ENCODE measurements at places on chromosomes 13 and 19.
A peak's percentile ranks its signal among the peaks of the same experiment; 100 is the strongest.

- DNase-seq, result no peak
These were observed 160.8 kb upstream of the SERP2 start for GRCh38 chr13:44212633-44213396.

- no peak for DNase-seq
These were observed 15.1 kb downstream of the ILF3 start for GRCh38 chr19:10669246-10669645.

DNA sequence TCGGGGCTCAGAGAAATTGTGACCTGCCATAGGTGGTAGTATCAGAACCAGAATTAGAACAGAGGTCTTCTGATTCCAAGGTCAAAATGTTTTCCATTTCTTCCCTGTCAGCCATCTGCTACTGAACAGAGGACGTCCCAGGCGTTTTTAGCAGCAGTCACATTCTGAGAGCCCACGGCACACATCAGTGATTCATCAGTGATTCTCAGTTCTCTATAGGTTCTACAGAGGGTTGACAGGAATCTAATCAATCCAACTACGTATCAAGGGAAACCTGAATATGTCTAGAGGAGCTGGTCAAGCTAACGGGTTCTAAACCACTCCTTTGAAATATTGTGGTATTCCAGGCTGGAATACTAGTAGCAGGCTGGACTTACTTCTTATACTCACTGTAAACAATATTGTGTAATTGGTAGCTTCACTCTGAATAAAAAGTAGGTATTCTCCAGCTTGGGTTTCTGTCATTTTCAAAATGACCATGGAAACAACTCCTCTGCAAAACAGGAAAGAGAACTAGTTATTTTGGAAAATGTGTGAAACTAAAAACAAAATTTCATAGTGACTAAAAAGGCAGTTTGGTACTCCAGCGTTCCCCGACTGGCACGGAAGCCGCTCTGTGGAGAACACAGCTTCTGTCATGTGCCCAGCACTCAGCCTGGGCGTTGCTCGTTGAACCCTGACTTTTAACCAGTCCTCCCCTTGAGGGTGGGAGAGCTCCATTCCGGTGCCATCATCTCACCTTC lies 43.2 kb downstream of the FLT3 start:
- no peak for DNase-seq

- no peak for DNase-seq
These were observed 3.0 kb upstream of the KLK10 start for GRCh38 chr19:51022526-51022925.

GRCh38 chr19:42465827-42466280 lies 23.1 kb upstream of the CXCL17 start:
- DNase-seq, result no peak

DNA sequence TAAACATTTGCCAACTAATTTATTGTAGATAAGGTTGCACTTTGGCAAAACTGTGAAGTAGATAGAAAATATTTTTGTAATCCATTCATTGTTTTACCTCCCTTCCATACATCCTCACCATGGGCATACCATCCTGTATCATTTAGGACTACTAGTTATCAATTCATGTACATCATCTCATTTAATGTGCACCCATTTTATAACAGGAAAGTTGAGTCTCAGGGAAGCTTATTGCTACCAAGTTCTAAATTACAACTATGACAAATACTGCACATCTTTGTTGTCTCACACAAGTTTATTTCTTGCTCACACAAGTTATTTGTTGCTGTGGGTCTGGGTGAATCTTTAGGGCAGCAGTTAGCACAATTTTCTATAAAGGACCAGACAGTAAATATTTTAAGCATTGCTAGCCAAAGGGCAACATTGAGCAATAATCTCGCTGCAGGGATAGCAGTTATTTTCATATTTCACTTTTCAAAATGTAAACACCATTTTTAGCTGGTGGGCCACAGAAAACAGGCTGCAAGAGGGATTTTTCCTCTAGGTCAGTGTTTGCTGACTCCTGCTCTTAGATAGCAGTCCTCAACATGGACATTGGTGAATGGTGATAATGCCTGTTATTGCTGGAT lies 276.5 kb downstream of the GPC6 start:
- DNase-seq, result no peak

DNA sequence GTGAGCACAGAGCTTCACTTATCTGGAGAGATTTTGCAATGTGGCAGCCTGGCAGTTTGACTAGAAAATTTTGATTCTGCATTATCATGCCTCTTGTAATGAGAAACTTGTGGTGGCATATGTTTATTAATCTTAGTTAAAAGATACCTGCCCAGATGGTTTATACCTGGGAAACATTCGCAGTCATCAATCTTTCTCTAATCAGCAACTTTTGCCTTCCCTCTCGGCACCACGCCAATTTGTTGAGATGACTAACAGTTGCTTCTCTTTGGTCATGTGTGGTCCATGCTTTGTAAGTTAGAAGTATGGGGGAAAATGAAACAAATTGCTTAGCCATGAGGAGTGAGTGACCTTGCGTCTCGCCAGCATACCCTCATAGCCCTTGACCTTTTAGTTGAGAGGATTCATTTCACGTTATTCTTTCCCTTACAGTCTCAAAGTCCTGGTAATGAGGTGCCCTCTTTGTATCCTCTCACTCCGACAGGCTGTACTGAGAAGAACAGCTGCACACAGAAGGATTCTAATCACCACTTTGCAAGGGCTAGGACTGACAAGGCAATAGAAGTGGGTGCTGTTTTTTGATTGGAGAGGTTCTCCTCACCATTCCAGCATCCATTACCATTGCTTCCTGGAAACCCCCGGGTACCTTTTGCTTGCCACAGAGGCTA lies 201.4 kb downstream of the OXGR1 start:
- DNase-seq, result no peak

- DNase-seq, result no peak
These were observed 41.0 kb upstream of the GRTP1 start for GRCh38 chr13:113404723-113405471.

GRCh38 chr13:31790992-31791391 lies 51.7 kb downstream of the RXFP2 start:
- no peak for DNase-seq

DNA sequence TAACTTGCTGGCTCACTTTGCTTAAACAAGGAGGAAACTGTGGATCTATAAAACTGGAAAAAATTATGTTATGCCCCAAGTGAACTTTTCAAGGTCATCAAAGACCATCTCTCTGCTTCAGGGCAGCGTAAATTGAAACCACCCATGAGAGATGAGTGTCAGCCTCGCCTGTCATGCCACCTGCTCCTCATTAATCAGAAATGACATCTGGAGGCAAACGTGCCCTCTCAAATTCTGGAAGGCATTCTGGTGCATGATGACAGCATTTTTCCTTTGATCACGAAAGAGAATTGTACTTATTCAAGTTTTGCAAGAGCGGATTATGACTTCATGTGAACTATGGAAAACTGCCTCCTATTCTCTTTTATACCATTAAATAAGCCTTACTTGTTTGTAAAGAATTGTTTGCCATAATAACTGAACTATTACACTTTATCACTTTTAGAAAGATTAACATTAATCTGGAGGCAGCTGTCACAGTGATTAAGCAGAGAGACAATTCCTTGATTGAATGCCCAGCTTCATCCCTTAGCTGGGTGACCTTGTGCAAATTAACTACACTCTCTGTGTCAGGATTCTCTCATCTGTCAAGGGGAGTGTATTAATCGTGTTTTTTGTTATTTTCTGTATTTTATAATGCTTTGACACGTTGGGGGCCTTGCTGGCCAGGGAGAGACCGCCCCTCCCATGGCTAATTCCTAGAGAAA lies 17.0 kb upstream of the SACS start:
- DNase-seq, result no peak

- no peak for DNase-seq
These were observed at the start of gene CRLF1 for GRCh38 chr19:18606281-18607225. Gene CRLF1 (minus strand): TSS chr19:18606799. CDS start chr19:18606656, 143 bp downstream.

DNA sequence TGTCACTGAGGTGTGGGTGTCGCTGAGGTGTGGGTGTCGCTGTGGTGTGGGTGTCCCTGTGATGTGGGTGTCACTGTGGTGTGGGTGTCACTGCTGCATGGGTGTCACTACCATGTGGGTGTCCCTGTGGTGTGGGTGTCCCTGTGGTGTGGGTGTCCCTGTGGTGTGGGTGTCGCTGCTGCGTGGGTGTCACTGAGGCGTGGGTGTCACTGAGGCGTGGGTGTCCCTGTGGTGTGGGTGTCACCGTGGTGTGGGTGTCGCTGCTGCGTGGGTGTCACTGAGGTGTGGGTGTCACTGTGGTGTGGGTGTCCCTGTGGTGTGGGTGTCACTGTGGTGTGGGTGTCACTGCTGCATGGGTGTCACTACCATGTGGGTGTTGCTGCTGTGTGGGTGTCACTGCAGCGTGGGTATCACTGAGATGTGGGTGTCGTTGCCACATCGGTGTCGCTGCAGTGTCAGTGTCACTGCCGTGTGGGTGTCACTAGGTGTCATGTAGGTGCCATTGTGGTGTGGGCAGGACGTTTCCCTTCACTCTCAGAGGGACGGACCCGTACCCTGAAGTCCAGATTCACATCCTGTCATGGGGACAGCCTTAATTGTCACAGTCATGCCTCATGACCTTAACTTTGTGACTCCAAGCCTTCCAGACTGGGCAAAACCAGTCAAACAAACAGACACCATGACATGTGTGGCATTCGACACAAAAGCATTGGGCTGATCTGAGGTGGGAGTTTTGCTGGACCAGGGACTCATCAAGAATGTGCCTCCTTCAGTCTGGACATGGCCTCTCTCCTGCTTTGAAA lies 12.7 kb upstream of the GAS6 start:
- no peak for DNase-seq

DNA sequence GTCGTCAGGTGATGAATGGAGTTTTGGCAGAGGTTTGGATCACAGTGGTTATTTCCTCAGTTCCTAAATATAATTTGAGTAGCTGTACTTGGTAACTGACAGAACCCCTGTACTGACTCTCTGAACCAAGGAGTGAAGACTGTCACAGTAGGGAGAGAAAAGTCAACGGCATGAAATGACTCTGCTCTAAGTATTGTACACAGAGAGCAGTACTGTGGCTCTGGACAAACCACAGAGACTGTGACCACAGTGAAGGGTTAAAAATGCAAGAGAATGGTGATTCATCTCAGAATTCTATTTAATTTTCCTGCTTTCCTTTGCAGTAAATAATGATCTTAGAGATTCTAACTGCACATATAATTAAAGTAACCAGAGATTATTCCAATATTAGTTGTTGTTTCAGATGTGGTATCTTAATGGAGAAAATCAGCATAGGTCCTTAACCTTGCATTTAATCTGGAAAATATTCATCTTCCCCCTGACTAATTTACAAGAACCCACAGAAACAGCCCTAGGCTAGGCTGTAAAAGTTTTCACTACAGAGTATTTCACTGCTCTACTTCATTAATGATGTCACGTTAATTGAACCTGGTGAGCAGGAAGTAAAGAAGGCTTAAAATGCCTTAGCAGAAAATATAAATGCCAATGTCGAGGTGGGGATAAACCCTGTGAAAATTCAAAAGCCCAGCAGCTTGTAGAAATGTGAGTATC lies 221.9 kb downstream of the LIG4 start:
- DNase-seq, result no peak

GRCh38 chr13:76684336-76684735 lies 201.9 kb downstream of the KCTD12 start:
- no peak for DNase-seq

DNA sequence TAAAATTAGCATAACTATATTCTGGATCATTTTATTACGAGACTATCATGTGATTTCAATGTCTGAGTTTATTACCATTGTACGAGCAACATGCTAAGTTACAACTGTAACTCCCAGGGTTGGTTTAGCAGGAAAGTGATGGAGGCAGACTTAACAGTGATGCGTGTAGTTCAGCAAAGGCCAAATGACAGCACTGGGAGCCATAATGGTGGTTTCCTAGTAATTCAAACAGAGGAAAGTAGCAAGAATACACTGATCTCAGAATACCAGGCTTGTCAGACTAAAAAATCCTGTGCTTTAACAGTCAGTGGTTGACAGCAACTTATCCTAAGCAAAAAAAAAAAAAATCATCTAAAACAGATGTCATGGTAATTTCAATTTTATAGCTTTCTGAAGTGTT lies 229.6 kb downstream of the KLF12 start:
- no peak for DNase-seq

DNA sequence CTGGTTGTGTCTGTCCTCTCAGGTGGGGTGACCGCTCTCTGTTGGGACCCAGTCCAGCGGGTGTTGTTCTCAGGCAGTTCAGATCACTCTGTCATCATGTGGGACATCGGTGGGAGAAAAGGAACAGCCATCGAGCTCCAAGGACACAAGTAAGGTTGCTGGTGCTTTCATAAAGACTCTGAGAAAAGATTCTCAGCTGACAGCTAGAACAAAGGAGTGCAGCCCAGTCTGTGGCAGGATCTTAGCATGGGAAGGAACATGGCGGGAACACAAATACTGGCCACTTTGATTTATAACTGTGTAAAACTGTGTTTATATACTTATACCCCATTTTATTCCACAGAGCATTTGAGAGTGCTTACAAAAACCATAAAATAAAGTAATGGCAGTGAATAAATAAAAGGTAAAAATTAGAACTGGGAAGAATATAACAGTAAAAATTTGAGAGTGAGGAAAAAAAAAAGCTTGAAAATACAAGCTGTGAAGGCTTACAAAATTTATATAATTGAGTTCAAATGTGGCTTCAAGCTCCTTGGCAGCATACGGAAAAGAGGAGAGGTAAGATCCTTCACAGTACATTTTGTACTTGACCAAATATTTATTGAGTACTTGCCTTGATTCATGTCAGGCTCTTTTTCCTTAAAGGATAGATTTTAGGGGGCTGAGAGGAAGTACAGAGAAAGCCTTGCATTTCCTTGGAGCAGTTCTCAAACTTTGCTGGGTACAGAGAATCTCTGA lies 64.8 kb downstream of the DHRS12 start:
- no peak for DNase-seq

- DNase-seq, result no peak
These were observed 77.3 kb upstream of the SIAH3 start for GRCh38 chr13:45928843-45929242.

GRCh38 chr19:33177417-33177979 lies 16.6 kb upstream of the LRP3 start:
- no peak for DNase-seq

GRCh38 chr19:41195675-41196497 lies 2.9 kb downstream of the CYP2S1 start:
- no peak for DNase-seq

- peak; percentile 69 for DNase-seq
These were observed 459 bp downstream of the MIDN start for GRCh38 chr19:1248786-1249297.

GRCh38 chr13:35475212-35475959 lies 1.1 kb downstream of the MAB21L1 start:
- no peak for DNase-seq

Data from activated CD4-positive, CD25-positive, alpha-beta regulatory T cell treated with anti-CD3 and anti-CD28 coated beads, Interleukin-2, amount 50 U/mL, for 16 hours (primary cell).